ENCODE measurements at places on chromosomes 6 and 20.

- DNase-seq: no peak
Observed at GRCh38 chr20:16308754-16309153, 264.5 kb downstream of the KIF16B start.

DNA sequence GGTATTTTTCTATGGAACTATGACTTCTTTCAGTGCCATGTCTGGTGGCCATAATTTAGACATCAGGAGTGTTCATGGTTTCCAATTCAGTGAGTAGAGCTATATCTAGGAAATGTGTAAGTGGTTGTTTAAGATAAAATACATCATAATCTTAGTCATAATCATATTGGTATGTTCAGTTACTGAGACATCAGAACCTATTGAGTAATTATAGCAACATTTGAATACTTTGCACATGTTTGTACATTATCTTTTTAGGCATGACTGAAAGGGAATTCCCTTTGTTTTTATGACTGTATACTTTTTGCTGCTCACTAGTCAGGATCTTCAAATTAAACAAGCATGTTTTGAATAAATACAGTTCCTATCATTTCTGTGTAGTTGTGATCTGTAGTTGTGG is 64.0 kb downstream of the STXBP5 start:
- DNase-seq: no peak

GRCh38 chr6:6235786-6236185 is 84.7 kb downstream of the F13A1 start:
- DNase-seq: no peak

DNA sequence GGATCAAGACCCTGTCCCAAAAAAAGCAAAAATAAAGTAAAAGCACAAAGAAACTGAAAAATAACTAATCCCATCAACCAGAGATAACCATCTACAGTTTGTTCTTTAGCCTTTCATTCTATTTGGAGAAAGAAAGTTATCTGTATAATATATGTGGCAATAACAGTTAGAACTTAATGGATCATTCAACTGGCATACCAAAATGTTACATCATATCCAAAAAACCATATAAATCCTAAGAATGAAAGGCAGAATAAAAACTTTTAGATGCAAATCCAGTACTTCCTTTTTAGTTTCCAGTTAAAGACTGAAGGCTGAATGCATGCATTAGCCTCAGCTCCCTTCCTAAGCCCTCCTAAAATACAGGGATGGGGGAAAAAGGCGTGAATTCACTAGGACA is 25.2 kb downstream of the ILRUN start:
- DNase-seq: no peak

GRCh38 chr6:110178626-110179405 is 654 bp downstream of the WASF1 start:
- peak; percentile 62 for DNase-seq

DNA sequence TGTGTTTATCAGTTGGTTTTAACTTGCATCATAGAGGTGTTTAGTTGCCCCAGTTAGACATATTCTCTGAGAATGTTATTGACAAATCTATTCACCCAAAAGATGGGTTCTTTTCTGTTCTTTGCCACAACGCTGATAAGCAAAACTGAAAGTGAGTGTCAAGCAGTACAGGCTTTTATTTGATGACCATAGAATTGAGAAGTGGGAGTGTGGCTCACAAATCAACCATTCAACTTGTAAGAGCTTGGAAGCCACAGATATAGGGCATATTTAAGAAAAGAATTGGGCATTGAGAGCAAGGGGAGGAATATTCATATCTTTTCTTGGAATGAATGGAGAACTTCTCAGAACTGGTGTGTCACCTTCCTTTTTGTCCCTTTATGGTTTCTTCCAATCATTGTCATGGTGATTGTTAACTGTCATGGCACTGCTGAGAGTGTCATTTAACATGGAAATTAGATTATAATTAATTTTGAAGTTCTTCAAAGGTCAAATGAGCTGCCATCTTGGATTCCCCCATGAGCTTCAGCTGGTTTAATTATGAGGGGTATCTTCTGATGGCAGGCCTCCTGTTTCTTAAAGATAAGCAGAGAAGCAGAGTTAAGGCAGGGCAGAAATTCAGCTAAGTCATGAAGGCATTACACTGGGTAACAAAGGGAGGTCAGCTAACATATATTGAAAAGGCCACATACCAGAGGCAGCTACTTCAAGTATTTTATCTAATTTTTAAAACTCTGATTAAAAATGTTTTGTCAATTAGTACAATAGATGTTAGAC is 254.0 kb upstream of the HTR1E start:
- no peak for DNase-seq

All from astrocyte of the spinal cord (primary cell).